CD4-positive, alpha-beta T cell treated with Interleukin-15 for 1 hour (primary cell): ENCODE measurements at places on chromosomes 6 and 20.

DNA sequence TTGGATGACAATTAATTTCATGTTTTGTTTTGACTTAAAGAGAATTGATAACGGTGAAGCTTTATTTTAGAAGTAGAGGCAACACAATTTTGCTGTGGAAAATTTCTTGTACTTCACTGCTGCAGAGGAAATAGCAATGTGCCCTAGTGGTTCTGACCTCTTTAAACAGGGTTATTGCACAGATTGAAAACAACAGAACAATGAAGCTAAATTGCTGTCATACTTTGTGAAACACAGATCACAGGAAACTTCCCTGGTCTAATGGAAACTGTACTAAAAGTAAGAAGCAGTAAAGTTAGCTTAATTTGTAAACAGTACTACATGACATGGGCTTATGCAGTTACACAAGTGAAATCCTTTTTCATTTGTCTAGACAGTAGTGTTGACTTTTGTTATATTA lies 31.3 kb downstream of the OR2A4 start:
- no peak for DNase-seq

GRCh38 chr6:82607998-82608725 lies 244.5 kb downstream of the TPBG start:
- DNase-seq: no peak

GRCh38 chr6:110053395-110054240 lies 75.5 kb downstream of the GPR6 start:
- no peak for DNase-seq

- no peak for DNase-seq
Observed at GRCh38 chr6:145736661-145737144, 1.4 kb upstream of the EPM2A start.

DNA sequence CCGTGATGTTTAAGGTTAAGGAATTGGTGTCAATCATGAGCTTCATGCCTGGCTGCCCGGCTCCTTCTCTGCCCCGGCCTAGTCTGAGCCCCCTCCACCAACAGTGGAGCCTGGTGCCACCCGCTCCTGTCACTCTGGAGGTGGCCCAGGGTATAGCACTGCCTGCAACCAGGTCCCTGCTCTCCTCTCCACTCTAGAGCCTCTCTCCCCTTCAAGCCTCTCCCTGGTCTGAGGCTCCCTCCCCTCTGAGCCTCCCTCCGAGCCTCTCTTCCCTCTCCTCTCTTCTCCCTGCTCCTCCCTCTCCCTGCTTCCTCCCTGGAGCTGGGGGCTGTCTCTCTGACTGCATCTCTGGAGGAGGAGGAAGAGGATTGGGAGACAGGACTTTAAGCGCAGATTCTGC lies 31.3 kb upstream of the MRGBP start:
- DNase-seq: no peak

DNA sequence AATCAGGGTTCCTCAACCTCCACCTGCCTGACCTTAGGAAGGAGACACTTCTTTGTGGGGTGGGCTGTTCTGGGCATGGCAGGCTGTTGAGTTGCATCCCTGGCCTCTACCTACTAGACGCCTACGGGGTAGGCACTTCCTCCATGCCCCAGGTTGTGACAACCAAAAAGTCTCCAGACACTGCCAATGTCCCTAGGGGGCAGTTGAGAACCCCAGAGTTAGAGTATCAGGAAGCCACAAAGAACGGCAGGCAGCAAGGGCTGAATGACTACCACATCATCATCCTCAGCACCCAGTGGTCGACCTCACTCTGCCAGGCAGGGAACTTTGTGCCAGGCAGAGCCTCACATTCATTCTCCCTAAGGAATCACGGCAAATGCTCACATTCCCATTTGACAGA lies 21.5 kb downstream of the PMEPA1 start:
- no peak for DNase-seq

DNA sequence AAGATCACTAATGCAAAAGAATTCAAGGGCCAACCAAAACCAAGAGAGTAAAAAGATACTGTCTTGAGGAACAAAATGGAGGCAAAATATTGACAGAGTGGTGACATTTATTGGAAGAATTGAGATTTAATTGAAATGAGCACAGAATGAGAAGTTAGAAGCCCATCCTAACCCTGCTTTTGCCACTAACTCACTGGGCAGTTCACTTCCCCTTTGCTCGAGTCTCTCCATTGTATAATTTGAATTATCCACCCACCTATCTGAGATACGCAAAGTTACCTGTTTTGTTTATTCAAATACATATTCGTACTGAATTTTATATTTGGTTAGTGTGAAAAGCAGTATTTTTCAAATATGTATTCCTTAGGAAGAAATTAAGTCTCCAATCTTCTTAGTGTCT lies 204.5 kb upstream of the PRDM1 start:
- no peak for DNase-seq

- DNase-seq: no peak
Observed at GRCh38 chr6:20434766-20435165, 33.1 kb downstream of the E2F3 start.

DNA sequence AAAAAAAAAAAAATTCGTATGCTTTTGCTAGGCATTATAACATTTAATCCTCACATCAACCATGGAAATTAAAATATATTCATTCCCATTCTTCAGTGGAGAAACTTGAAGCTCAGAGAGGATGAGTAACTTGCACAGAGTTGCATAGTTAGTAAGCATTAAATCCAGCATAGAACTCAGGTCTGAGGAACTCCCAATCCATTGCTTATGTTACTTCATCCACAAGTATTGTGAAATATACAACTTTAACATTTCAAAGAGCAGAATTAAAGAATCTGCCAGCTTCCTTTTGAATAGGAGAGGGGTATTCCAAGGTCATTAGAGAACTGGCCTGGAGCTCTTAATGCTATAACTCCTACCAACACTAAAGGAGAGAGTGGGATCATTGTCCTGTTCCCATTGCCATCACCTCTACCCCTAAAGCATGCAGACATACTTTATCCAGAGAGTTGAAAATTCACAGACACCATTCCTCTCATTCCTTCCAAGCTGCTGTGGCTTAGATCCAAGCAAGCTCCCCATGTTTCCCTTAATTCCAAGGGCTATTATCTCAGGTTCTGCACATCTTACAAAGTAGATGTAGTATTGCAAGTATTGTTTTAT lies 91.9 kb downstream of the FLRT3 start:
- no peak for DNase-seq

GRCh38 chr20:61414455-61414991 lies 162.5 kb downstream of the CDH4 start:
- no peak for DNase-seq

DNA sequence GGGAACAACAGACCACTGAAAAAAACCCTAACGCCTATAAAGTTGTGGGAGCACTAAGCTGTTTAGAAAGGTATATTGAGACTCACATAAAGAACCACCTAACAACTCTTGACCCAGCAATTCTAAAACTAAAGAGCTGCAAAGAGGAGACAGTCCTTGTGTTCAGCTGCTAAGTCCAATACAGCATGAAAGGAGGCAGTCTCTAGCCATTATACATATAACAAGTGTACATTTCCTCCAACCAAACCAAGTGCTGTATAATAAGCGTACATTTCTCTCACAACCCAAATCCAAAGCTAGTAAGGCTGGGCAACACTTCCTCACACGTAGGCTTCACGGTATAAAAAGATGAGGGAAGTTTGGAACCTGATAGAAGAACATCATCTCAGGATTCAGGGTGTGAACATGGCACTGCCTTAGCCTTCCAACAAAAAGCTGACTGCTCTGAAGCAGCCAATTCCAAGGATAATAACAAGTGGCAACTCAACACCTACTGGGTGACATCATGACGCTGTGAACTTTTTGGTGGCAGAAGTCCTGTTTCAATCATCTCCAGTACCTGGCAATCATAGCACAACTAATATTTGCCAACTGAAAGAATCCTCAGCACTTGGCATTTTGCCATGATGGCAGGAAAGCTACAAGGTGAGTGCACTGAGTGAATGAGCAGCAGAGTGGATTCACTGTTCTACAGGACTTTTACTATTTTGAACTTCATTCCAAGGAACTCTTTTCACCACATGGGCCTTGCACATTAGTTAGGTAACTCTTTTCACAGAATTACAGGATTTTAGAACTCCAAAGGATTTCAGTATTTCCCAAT lies 16.6 kb downstream of the TBC1D20 start:
- DNase-seq: no peak

GRCh38 chr6:121274666-121275295 lies 59.5 kb downstream of the TBC1D32 start:
- DNase-seq: no peak
